Breast epithelium (tissue), 4 donors: ENCODE measurements at places on chromosomes 2 and 18. TPM values are rescaled to one million over a fixed set of nuclear protein-coding genes. Genes with fewer than 3 reads are reported as not detected.

DNA sequence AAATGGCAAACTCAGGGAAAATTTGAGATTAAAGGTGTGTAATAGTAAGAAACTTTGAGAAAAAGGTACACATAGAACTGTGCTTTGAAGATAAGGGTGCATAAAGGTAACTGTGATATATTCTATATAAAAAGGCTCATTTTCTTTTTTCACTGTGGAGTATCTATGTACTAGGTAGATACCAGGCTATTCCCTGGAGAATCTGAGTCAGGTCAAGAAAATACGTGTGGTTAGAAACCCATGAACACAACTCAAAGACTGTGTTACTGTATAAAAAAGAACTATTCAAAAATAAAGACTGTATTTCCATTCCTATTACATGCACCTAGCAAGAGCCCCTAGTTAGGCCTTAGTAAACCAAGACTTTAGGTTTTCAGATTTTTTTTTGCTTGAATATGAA, 100.1 kb upstream of the GRB14 start:
- no peaks in the 10 kb centered on the region for H3K4me1 ChIP-seq
- no peak overlapping the region for H3K27ac ChIP-seq
- H3K36me3 ChIP-seq, result no peaks in the 10 kb centered on the region
- DNase-seq, result no peak
- H3K27me3 ChIP-seq, result no peaks in the 10 kb centered on the region

Gene REV1
- total RNA-seq, result 40.8 TPM

DNA sequence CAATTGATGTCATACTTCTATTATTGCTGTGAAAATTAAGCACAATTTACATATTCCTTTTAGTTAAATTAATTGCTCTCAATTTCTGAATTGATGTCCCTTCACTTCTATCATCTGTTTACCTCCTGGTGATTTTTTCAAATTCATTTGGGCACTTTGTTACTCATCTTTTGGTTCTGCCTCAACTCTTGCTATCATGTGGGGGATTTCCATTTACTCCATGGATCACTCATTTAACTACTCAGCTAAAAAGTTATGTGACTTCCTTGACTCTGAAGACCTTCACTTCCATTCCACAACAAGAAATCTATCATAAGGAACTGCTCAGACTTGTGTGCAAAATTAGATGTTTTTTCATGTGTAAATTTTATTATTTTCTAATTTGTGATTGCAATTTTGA, 126.2 kb downstream of the EHBP1 start:
- H3K27me3 ChIP-seq, result no peaks in the 10 kb centered on the region
- DNase-seq, result no peak
- H3K36me3 ChIP-seq, result no peaks in the 10 kb centered on the region
- no peak overlapping the region for H3K27ac ChIP-seq
- H3K4me1 ChIP-seq, result no peaks in the 10 kb centered on the region
- no peak overlapping the region for H3K4me3 ChIP-seq

- H3K4me3 ChIP-seq, result no peak overlapping the region
- H3K36me3 ChIP-seq, result no peaks in the 10 kb centered on the region
- DNase-seq, result peak; percentile 67
- H3K27me3 ChIP-seq, result no peaks in the 10 kb centered on the region
- H3K4me1 ChIP-seq, result no peaks in the 10 kb centered on the region
These were observed 57.2 kb downstream of the SOX11 start for GRCh38 chr2:5749347-5749746.

DNA sequence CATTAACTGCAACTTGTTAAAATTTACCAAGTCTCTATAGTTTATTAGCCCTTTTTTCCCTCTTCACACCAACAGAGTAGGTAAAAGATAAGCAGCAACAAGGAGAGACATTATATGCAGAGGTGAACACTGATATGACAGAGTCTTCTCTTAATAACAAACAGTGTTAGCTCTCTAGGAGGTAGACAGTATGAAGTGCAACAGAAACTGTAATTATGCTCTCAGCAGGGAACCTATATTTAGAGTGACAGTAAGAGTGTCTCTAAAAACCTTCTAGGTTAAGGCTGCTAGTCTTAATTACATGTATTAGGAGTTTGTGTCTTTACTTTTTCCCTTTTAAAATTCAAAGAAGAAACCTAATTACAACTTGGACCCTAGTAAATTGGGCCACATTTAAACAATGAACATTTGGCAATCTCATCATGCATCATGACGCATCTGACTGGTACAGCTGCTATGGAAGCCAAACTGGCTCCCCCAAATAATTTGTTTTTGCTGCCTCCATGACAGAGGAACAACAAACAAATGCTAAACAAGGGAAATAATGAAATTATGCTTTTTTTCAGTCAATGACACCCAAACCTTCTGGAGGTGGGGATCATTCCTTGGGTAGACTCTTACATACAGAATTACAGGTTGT, 69.9 kb upstream of the MMADHC start:
- H3K4me1 ChIP-seq, result no peaks in the 10 kb centered on the region
- DNase-seq, result no peak
- no peaks in the 10 kb centered on the region for H3K27me3 ChIP-seq

DNA sequence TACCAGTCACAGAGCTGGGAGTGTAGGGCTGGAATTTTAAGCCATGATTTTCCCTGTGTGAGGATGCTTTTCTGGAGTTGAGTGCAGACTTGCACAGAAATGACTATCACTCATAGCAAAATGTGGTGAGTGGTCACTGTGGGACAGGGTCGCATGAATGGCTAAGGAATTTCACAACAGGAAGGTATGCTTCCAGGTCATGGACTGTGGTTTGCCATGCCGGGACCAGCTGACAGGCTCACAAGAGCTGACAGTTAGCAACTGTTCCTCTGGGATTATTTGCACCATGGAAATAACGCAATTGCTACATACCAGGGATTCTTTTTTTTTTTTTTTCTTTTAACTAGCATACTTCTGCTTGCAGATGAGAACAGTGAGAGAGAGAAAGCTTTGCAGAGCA, 3.8 kb upstream of the UXS1 start:
- no peak overlapping the region for H3K27ac ChIP-seq
- no peak overlapping the region for H3K4me3 ChIP-seq
- H3K27me3 ChIP-seq, result no peaks in the 10 kb centered on the region
- DNase-seq, result peak; percentile 26
- H3K4me1 ChIP-seq, result peaks cover 4% of the 10 kb centered on the region
- H3K36me3 ChIP-seq, result no peaks in the 10 kb centered on the region

DNA sequence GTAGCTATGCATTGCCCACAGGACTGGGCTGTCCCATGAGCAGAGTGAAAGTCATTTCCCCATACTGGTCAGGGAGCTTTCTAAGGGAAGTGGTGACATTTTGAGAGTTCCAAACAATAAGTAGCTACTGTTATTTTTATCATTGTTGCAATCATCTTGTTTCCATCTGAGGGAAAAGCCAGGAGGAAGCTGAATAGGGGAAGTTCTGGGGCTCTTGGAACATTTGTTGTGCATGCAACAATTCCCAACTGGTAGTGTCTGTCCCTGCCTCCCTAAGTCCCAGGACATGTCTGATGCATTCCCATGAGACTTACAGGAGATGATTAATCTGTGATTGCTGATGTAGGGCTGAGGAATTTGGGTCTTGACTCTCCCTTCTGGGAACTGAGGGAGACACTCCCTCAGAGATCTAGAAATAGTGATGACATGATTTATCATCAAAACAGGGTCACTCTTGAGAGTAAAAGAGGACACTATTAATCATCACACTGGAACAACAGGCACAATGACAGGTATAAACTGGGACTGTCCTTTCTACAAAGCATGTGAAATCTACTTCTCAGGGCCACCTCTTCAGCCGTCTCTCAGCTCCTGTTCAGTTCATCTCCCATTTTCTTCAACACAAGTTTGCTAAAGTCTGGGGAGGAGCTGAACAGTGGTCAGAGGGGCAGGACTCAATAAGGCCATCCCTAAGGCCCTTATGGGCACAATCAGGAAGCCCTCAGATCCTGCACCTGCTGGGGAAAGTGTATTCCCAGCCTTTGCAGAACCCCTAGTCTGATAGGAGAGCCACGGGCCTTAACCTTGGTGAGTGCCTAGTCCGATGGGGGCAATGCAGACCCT, 28.0 kb upstream of the MARCO start:
- H3K27ac ChIP-seq, result no peak overlapping the region
- H3K4me3 ChIP-seq, result no peak overlapping the region
- no peaks in the 10 kb centered on the region for H3K4me1 ChIP-seq
- no peaks in the 10 kb centered on the region for H3K36me3 ChIP-seq
- DNase-seq, result no peak

Gene NETO1
- 0.32 TPM for total RNA-seq

DNA sequence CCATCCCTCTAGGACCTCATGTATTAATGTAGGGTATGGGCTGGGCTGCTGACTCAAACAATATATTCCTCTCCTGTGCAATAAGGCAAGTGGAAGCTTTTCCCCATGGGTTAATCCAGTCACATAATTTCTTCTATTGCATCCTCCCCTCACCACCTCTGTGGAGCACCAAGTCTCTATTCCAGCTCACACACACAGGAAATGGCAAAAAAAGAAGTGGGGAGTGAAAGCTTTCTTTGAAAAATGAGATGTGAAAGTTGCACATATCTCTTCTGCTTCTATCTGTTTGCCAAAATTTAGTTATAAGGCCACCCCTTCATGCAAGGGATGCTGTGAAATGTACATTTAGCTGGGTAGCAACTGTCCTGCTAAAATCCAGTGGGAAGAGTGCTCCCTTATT, 121.3 kb downstream of the CDC42EP3 start:
- peaks cover 3% of the 10 kb centered on the region for H3K4me1 ChIP-seq
- H3K27ac ChIP-seq, result no peak overlapping the region
- H3K27me3 ChIP-seq, result no peaks in the 10 kb centered on the region
- no peak overlapping the region for H3K4me3 ChIP-seq
- no peaks in the 10 kb centered on the region for H3K36me3 ChIP-seq
- no peak for DNase-seq

DNA sequence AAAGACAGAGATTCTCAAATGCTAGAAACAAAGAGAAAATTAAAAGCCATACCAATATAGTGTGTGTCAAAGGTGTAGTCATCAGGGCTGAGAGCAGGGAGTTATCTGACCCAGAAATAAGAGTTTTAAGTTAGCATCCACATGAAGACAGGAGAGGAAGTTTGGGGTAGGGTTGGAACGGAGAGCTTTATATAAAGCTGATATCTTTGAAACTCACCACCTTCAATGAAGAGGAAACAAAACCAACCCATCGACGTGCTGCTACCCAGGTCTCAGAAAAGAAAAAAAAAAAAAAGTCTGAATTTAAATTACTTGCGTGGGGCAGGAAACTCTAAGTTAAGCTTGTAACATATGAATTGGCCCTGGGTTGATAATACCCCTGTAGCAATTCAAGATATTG, 42.4 kb downstream of the ARL4C start:
- no peak overlapping the region for H3K4me3 ChIP-seq
- no peak overlapping the region for H3K27ac ChIP-seq
- H3K27me3 ChIP-seq, result no peaks in the 10 kb centered on the region
- no peaks in the 10 kb centered on the region for H3K4me1 ChIP-seq
- no peak for DNase-seq

GRCh38 chr2:215812966-215813365, 200.4 kb downstream of the MREG start:
- H3K27ac ChIP-seq, result no peak overlapping the region
- no peak overlapping the region for H3K4me3 ChIP-seq
- DNase-seq, result no peak
- H3K27me3 ChIP-seq, result no peaks in the 10 kb centered on the region

GRCh38 chr18:23578891-23579653, 7.2 kb downstream of the NPC1 start:
- H3K27ac ChIP-seq, result no peak overlapping the region
- no peaks in the 10 kb centered on the region for H3K27me3 ChIP-seq
- H3K36me3 ChIP-seq, result no peaks in the 10 kb centered on the region
- no peak overlapping the region for H3K4me3 ChIP-seq

DNA sequence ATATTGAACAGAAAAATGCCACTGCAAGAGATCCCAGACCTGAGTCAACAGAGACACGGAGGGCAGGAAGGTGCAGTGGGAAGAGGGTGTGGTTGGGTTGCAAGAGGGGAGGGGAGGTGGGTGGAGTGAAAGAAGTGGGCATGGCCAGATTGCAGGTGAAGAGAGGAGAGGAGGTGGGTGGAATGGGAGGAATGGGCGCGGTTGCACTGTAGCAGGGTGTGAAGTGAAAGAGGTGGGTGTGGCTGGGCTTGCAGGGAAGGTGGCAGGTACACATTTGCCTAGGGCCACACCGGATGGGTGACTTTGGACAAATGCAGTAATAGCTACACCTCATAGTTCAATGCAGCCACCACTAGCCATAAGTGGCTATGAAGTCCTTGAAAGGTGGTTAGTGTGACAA, 71.1 kb downstream of the DOCK10 start:
- no peak overlapping the region for H3K27ac ChIP-seq
- H3K36me3 ChIP-seq, result no peaks in the 10 kb centered on the region
- no peak overlapping the region for H3K4me3 ChIP-seq
- H3K27me3 ChIP-seq, result no peaks in the 10 kb centered on the region
- no peaks in the 10 kb centered on the region for H3K4me1 ChIP-seq

- H3K27me3 ChIP-seq, result no peaks in the 10 kb centered on the region
- H3K4me3 ChIP-seq, result no peak overlapping the region
- no peaks in the 10 kb centered on the region for H3K4me1 ChIP-seq
- no peak overlapping the region for H3K27ac ChIP-seq
These were observed 37.9 kb upstream of the ASB1 start for GRCh38 chr2:238388794-238389193.

- no peaks in the 10 kb centered on the region for H3K36me3 ChIP-seq
These were observed 51.6 kb downstream of the SPP2 start for GRCh38 chr2:234102112-234102511.

Gene DYNAP
- not detected for total RNA-seq

GRCh38 chr2:70043252-70043875, 43.9 kb upstream of the PCBP1 start:
- H3K4me1 ChIP-seq, result no peaks in the 10 kb centered on the region
- no peak for DNase-seq
- H3K27ac ChIP-seq, result no peak overlapping the region

DNA sequence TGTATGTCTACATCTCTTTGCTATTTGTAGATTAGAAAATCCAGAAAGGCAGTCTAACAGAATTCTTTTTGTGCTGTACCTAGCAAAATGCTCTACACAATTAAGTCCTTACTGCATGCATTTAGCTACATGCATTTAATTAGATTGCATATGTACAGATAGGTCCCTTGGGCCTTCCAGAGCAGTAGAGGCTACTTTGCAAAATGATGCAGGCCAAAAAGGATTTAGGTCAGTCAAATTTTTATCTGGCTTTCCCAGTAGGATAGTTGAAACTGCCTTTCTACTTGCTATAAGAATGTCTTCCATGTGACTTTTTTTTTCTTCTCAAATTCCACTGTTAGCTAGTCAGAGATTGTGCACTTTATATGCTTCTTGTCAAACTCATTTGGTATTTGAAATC, 19.3 kb downstream of the GALNT13 start:
- no peak overlapping the region for H3K4me3 ChIP-seq
- H3K27me3 ChIP-seq, result no peaks in the 10 kb centered on the region
- H3K27ac ChIP-seq, result no peak overlapping the region
- H3K36me3 ChIP-seq, result no peaks in the 10 kb centered on the region
- DNase-seq, result no peak
